ENCODE measurements at places on chromosomes 3 and 15. TPM values are rescaled to one million over a fixed set of nuclear protein-coding genes. Genes with fewer than 3 reads are reported as not detected.

DNA sequence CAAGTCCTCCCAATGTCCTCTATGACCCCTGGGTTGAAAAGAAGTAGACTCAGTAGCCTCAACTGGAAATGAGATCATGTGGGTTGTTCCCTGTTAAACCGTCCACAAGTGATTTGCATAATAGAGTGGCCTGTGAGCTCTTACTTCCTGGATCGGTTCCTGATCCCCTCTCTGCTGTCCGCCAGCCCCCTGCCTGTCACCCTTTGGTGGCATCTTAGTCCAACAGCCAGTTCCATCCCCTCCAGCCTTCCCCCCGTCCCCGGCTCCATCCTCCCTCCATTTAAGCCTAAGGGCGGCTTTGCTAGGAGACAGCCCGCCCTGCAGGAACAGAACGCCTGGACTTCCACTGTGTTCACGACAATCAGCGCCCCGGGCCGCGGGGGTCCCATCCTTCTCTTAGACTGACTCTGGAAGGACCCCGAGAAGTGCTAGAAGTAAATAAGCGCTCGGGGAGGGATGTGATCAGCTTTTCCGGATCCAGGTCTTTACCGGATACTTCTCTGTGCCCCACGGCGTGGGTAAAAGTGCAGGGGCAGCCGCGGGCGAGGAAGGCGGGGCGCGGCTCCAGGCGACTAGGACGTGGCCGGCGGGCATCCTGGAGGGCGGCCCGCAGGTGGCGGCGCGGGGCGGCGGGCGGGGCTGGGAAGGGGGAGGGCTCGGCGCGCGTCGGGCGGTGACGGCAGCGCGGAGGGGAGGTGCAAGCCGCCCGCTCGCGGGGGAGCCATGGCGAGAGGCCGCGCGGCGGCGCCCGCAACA, 51.2 kb upstream of the ULK4 start:
- peaks cover 17% of the 10 kb centered on the region for H3K4me1 ChIP-seq
- no peak for DNase-seq
- H3K27me3 ChIP-seq: peaks cover 6% of the 10 kb centered on the region
- H3K36me3 ChIP-seq: no peaks in the 10 kb centered on the region

HES1 gene
- total RNA-seq: 180 TPM

GRCh38 chr15:70753101-70753829, 10.1 kb downstream of the UACA start:
- H3K36me3 ChIP-seq: no peaks in the 10 kb centered on the region
- no peaks in the 10 kb centered on the region for H3K27me3 ChIP-seq
- H3K4me3 ChIP-seq: no peak overlapping the region
- no peak for DNase-seq
- H3K4me1 ChIP-seq: peaks cover 17% of the 10 kb centered on the region

ARGFX gene
- not detected for total RNA-seq

DNA sequence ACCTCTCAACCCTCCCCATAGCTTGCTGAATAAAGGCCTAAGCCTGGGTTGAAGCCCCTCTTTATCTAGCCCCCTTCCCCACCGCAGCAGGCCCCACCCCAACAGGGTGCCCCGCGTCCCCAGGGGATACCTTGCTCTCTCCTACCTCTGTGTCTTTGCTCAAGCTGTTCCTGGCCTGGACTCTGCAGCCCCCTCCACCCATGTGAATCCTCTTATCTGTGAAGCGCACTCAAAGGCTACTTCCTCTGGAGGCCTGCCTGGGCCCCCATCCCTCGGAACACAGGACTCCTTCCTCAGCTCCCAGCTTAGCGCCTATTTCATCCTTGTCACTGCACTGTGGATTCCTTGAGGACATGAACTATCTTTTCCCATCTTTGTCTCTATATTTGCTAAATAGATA, 61.4 kb upstream of the HERC1 start:
- peaks cover 17% of the 10 kb centered on the region for H3K4me1 ChIP-seq
- DNase-seq: no peak
- no peaks in the 10 kb centered on the region for H3K36me3 ChIP-seq
- peaks cover 3% of the 10 kb centered on the region for H3K27me3 ChIP-seq

- peaks cover 18% of the 10 kb centered on the region for H3K4me1 ChIP-seq
- H3K36me3 ChIP-seq: peaks cover 11% of the 10 kb centered on the region
- no peak for DNase-seq
- no peaks in the 10 kb centered on the region for H3K27me3 ChIP-seq
- no peak overlapping the region for H3K27ac ChIP-seq
These were observed 79.4 kb downstream of the GTPBP8 start for GRCh38 chr3:113070072-113070640.

GRCh38 chr15:90600954-90601353, 71.2 kb downstream of the CRTC3 start:
- no peak overlapping the region for H3K4me3 ChIP-seq
- H3K4me1 ChIP-seq: peaks cover 7% of the 10 kb centered on the region
- H3K36me3 ChIP-seq: peaks cover 26% of the 10 kb centered on the region
- no peak overlapping the region for H3K27ac ChIP-seq
- no peaks in the 10 kb centered on the region for H3K27me3 ChIP-seq

PTH1R gene
- 63.0 TPM for total RNA-seq

DNA sequence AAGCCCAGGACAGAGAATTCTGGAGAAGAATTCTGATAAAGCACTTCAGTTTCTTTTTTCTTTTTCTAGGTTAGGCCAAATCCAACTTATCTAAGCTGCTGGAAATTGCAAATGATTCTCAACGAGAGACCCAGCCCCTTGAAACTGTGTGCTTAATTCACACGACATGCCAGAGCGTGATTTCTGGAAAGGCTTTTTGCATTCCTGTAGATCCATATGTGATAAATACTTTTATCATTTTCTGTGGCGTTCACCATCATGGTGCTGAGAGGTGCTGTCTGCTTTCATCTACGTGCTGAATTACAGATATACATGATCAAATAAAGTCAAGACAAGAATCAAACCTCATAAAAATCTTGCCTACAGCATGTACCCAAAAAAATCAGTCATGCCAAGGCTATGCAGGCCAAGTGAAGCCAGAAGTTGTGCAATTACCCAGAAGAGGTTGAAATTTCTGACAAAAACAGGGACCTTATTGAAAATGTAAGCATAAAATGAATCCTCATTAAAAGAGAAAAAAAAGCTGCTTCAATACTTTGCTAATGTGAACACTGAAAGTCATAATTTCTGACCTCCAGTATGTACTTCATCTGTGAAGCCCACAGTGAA, 10.8 kb upstream of the MEF2A start:
- DNase-seq: no peak
- peaks cover 5% of the 10 kb centered on the region for H3K4me1 ChIP-seq
- no peaks in the 10 kb centered on the region for H3K27me3 ChIP-seq
- H3K27ac ChIP-seq: no peak overlapping the region
- no peak overlapping the region for H3K4me3 ChIP-seq
- H3K36me3 ChIP-seq: no peaks in the 10 kb centered on the region

All from type B pancreatic cell (in vitro differentiated cells).